ENCODE measurements at places on chromosomes 2 and 18.
A peak's percentile ranks its signal among the peaks of the same experiment; 100 is the strongest.

DNA sequence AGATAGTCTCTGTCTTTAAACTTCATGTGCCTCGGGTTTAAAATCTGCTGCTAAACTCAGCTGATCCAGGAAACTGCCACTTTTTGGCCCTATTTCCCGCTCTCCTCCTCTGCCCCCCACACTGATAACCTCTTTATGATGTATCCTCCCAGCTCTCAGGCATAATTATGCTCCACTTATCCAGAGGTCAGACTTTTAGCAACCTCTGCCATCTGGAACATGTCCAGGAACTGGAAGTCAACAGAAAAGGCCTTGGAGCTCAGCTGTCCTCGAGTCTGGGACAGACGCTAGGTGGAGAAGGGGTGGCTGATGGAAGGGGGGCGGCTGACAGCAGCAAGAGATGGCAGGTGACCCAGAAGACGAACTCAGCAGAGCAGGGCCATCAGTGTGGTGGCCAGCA is 41.2 kb downstream of the ASAP2 start:
- DNase-seq = no peak

GRCh38 chr2:237156031-237156856 is 70.6 kb downstream of the COPS8 start:
- DNase-seq = no peak

GRCh38 chr18:8793445-8794155 is 88.2 kb downstream of the MTCL1 start:
- DNase-seq = no peak

GRCh38 chr2:240320204-240320993 is 115.1 kb upstream of the GPC1 start:
- no peak for DNase-seq

DNA sequence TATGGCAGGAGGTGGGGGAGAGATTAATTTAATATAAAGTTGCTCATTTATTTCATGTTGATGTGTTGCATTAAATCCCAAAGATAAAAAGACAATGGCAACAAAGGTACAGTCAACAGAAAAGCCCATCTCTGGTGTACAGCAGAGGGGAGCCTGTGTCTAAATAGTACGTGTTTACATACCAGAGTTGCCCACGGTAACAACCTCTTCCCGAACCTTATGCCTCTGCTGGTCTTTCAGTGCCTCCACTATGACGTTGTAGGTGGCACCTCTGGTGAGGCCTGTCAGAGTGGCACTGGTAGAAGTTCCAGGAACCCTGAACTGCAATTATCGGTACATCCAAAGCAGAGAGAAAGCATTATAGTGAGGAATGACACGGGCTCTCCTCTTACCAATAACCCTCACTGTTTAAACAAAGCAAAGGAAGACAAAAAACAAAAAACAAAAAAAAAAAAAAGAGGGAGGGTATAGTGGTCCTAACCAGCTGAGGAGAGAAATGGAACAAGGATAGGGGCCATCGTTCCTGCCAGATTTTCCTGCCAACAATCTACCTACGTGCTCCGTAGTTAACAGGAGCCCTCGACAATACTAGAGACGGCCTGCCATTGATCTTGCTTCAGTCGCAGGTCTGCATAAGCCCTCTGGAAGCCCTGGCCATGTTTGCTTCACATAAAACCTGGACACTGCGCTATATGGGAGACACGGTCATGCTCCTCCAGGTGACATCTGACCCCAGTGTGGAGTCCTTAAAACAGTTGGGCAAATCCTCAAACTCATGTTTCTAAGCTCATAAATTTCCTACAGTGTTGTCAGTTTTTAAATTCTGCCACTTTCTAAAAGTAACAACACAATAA is 58.5 kb downstream of the ATIC start:
- no peak for DNase-seq

DNA sequence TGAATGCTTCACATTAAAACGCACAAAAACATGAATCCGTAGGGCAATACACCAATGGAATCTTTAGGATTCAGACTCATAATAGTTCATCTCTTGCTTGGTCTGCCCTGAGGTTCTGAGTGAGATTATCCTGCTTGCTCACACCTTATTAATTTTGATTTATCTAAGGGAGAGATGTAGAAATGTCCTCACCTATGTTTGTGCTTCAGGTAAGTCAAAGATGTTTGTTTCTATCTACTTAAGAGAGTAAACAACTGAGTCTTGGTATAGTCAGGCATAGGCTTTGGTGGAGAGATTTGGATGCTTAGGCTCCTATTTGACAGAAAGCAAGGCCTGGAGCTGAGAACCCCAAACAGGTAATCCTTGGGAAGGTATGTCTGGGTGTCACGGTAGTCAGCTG is 231.0 kb upstream of the TNP1 start:
- DNase-seq = no peak

DNA sequence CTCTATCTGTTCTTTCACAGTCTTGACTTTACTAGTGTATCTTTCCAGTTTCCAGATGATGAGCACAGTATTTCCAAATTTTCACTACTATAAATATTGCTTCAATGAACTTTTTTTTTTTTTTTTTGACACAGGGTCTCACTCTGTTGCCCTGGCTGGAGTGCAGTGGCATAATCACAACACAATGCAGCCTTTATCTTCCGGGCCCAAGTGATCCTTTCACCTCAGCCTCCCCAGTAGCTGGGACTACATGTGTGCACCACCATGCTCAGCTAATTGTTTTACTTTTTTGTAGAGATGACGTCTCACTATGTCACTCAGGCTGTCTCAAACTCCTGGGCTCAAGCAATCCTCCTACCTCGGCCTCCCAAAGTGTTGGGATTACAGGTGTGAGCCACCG is 142.8 kb downstream of the SRBD1 start:
- DNase-seq = no peak

- DNase-seq = no peak
Observed at GRCh38 chr2:200360364-200360763, 53.9 kb downstream of the SPATS2L start.

DNA sequence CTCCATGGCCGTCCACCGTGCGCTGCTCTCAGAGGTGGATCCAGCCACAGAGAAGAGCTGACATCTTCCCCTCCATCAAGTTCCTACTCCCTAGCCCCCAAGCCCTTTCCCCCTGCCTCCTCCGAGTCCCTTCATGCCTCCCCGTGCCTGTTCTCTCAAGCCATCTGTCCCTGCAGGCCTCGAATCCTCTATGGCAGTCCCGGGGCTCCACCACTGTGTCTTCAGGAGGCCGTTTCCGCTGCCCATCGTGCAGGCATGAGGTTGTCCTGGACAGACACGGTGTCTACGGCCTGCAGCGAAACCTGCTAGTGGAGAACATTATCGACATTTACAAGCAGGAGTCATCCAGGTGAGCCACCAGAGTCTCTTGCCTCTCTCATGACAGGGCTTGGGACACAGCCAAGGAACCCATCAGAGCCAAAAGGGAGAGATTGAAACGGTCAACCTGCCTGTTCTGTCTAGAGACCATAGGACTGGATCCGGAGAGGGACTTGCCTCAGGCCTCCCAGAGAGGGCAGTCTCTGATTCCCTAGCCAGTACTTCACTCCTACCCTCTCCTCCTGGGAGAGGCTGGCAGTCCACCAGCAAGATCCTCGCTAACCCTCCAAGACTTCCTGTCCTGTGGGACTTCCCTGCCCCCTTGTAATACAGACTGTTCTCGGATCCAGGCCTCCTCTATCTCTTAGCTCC is 9.7 kb downstream of the UCN start:
- no peak for DNase-seq

- peak; percentile 54 for DNase-seq
Observed at GRCh38 chr2:159290289-159290907, 3.9 kb upstream of the WDSUB1 start.

DNA sequence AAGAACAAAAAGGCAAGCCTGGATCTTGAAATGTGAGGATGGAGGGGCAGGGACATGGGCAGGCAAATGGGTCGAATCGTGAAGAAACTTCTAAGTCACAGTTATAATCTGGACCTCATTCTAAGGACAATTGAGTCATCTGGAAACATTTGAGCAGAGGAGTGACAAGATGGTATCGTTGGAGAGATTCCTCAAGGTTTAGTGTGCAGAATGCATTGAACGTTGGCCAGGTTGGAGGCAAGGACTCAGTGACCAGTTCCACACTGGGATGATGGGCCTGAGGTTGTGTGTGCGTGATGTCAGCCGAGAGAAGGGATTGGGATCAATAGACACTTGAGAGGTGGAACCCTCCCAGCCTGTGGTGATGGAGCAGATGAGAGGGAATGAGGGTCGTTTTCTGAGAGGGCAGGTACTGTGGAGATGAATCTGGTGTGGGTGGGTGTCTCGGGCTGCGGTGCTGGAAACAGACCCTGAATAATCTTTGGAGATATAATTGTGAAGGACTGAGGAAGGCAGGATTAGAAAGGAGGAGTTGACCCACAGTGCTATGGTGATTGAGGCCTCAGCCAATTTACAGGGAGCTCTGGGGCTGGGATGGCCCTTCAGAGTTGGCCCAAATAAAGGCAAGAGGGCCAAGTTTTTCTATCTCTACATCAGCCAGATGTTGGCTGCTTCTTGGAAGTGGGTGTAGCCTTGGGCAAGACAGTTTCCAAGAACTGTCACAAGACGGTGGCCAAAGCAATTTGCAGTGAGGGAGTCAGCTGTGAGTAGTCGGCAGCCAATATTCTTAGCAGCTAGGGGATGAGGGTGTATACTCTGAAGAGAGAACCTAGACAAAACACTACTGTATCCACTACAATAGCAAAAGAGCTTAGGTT is 5.8 kb upstream of the ZNF532 start:
- DNase-seq = peak; percentile 46

DNA sequence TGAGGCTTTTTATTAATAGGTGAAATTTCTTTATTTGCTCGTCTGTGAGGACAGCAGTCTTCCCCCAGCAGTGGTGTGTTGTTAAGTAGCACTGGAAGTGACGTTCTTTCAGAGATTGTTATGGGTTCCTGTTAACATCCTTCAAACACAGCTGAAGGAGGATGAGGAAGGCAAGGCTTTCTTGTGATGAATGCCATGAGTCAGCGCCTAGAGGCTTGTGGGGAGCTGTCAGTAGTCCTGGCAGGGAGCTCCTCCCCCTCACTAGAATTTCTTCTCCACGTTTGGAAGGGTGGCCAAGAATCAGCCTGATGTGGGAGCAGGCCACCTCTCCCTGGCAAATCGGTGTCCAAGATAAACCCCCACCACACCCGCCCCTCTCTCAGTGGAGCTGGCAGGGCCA is 113.2 kb downstream of the ARHGEF4 start:
- no peak for DNase-seq

- DNase-seq = no peak
Observed at GRCh38 chr2:197181491-197181890, 129.1 kb downstream of the ANKRD44 start.

- DNase-seq = no peak
Observed at GRCh38 chr2:239952665-239953417, 72.3 kb downstream of the NDUFA10 start.

DNA sequence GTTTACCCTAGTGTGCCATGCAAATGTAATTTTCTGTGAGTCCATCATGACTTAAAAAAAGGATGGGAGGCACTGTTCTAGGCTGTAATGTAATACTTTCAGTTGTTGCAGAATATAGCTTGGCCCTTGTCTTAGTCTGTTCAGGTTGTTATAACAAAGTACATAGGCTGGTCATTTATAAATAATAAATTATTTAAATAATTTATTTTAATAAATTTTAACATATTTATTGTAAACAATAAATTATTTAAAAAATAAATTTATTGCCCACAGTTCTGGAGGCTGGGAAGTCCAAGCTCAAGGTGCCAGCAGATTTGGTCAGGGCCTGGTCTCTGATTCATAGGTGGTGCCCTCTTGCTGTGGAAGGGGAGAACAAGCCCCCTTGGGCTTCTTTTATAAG is 35.2 kb downstream of the RAPGEF4 start:
- DNase-seq = no peak

DNA sequence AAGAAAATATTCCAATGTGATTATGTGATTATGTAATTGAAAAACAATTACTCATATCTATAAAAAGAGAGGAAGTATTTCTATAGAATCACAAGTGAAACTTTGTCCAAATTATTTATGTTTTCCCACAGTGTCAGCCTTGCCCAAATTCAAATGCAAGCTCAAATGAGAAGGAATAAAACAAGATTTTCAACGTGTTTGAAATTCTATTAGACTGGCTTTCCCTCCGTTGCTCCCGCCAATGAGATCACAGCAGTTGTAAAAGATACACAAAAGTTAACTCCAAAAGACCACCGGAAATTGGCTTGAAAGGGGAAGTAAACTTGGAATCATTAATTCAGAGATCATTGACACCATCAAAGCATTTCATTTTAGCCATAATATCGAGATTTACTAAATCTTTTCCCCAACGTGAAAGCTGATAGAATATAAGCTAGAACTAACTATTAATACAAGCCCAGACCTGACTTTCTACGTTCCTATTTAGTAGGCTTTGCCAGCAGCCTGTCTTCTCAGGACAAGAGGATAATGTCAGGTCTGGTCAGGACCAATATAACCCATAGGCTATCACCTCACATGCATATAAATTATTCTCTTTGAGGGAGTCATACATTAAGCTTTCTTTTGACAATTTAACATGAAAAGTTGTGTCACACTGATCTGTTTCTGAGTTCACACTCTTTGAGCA is 222.6 kb upstream of the CHAC2 start:
- DNase-seq = no peak

DNA sequence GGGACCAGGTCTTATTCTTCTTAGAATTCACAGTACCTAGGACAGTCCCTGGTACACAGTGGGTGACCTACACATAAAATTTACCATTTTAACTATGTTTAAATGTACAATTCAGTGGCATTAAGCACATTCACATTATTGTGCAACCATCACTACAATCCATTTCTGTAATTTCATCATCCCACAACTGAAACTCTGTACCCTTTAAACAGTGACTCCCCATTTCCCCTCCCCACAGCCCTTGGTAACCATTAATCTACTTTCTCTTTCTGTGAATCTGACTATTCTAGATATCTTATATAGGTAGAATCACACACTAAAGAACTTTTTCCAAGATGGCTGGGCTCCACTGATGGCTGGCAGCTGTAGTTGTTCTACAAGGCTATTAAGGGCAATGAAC is 41.6 kb downstream of the GFPT1 start:
- no peak for DNase-seq

DNA sequence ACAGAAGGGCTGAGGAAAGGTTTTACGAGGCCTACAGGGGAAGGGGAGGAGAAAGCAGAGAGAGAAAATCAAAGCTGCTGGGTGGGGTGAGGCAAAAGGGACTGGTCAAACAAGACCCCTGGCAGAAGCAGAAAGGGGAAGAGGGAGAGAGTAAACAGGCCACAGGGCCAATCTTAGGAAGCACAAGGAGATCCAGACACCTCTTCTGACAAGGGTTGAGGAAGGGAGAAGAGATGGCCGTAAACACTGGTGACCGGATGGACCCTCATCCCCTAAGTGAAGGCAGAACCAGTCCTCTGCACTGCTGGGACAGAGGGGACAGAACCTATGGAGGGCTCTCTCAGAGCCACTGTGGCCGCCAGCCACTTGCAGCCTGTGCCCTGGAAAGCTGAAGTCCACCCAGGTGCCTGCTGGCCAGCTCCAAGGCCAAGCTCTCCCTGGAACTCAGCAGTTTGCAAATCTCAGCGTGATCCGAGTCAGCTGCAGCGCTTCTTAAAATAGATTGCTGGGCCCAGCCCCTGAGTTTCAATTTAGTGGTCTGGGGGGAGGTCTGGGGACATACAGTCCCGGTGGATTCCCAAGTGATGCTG is 108.8 kb downstream of the TMEM163 start:
- no peak for DNase-seq

Measured in hematopoietic multipotent progenitor cell treated with erythropoietin and hydrocortisone succinate and interleukin-3 and kit ligand, for 8 days (in vitro differentiated cells).